Left renal cortex interstitium (tissue), 4 donors: ENCODE measurements at places on chromosomes 6 and 20. TPM values are rescaled to one million over a fixed set of nuclear protein-coding genes. Genes with fewer than 3 reads are reported as not detected.

PRSS35 gene
- polyA plus RNA-seq = 45.3 TPM

DNA sequence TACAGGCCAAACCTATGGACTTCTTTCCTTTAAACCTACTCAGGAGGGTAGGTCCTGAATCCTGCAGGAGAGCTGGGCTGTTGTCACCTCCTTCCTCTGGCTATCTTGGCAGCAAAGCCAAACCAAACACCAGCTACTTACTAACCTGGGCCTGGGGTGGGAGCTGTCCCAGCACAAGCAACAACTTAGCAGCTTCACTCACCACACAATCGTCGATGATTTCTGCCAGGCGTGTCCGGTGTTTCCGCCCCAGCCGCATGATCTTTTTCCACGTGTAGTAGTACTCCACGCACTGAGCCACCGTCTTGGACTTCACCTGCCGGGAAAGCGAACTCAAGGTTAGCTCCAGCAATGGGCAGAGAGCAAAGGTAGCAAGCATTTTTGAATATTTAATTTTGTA, 25.4 kb upstream of the MRPS10 start:
- DNase-seq = no peak

- no peak for DNase-seq
Observed at GRCh38 chr6:167550941-167551627, 226.2 kb downstream of the TTLL2 start.

LAMA2 gene
- 31.4 TPM for polyA plus RNA-seq

GRCh38 chr20:44006578-44006977, 91.9 kb downstream of the TOX2 start:
- DNase-seq = no peak

- DNase-seq = no peak
Observed at GRCh38 chr6:84082689-84083265, 49.2 kb downstream of the MRAP2 start.

GRCh38 chr6:119479860-119480655, 130.5 kb upstream of the MAN1A1 start:
- no peak for DNase-seq

- no peak for DNase-seq
Observed at GRCh38 chr20:23140991-23141390, 54.9 kb upstream of the CD93 start.

IGF2R gene
- 63.7 TPM for polyA plus RNA-seq

DNA sequence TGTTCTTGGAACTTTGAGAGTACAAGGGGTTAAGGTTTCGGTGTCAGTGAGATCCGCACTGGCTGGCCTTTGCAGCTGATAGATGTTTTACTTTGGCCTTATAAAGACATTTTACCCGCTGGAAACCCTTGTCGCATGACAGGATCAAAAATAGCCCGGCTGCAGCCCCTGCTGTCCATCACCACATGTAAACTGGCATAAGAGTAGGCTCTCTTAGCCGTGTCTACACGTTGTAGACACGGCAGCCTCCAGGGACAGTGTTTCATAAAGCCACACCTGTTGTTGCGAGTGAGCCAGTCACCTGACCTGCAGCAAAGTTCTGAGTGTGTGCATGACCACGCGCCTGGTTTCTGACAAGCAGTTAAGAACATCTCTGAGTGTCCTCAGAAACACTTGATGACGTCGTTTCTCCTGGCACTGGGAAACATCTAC, 8.5 kb downstream of the RBM24 start:
- no peak for DNase-seq
